ENCODE measurements at places on chromosomes 1 and 21.

GRCh38 chr1:77499466-77499865 lies 183.0 kb downstream of the ZZZ3 start:
- no peak for DNase-seq

GRCh38 chr1:101346419-101346818 lies 109.6 kb downstream of the S1PR1 start:
- DNase-seq, result no peak

- DNase-seq, result no peak
Observed at GRCh38 chr1:205667909-205668643, 12.2 kb downstream of the SLC45A3 start.

- DNase-seq, result no peak
Observed at GRCh38 chr1:199124351-199124750, 485.5 kb downstream of the PTPRC start.

DNA sequence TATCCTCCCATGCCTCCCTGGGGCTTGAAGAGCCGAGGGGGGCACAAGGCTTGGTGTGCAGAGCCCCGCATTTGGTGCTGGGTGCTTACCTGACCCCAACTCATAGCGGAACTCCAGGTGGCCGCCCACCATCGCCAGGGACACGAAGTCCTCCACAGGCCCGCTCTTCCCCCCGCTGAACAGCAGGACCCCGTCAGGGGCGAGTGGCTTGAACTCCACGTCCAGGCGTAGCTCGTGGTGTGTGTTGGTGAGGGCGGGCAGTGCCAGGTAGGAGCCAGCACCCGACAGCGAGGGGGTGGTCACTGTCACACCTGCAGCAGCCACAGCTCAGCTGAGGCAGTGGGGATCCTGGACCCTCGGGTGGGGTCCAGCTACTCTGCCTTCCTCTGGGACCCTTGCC lies 17.2 kb downstream of the LDLRAD2 start:
- no peak for DNase-seq

GRCh38 chr1:156886583-156887281 lies 6.8 kb upstream of the PEAR1 start:
- no peak for DNase-seq

DNA sequence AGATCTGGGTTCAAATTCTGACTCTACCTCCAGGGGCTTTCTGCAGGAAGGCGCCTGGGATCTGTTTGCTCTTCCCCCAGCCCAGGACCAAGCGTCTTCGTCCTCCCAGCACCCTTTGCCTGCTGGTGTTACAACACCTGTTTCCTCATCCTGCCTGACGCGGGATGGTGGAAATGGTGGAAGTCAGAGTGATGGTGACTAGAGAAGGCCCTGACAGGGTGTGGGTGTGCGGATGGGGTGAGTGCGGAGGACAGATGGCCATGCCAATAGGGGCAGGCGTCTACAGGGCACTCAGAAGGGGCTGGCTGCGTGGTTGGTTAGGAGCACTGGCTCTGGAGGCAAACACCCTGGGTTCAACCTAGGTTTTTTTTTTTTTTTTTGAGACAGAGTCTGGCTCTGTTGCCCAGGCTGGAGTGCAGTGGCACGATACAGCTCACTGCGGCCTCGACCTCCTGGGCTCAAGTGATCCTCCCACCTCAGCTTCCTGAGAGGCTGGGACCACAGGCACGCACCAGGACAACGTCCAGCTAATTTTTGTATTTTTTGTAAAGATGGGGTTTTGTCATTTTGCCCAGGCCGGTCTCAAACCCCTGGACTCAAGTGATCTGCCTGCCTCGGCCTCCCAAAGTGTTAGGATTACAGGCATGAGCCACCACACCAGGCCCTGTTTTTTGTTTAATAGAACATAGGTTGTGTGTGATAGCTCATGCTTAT lies 1.5 kb downstream of the THEMIS2 start:
- no peak for DNase-seq

GRCh38 chr1:169132512-169133227 lies 26.2 kb downstream of the ATP1B1 start:
- no peak for DNase-seq

DNA sequence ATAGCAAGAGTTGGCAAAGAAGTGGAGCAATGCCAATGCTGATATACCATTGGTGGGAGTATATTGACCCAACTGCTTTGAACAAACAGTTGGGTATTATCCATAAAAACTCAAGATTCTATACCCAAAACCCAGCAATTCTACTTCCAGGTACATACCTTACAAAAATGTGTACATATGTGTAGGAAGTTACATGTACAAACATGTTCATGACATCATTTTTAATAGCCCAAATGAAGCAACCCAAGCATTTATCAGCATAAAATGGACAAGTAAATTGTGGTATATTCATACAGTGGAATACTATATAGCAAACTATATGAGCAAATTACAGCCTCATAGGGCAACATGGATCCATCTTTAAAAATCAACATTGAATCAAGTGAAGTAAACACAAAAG lies 20.9 kb downstream of the RWDD3 start:
- DNase-seq, result no peak

DNA sequence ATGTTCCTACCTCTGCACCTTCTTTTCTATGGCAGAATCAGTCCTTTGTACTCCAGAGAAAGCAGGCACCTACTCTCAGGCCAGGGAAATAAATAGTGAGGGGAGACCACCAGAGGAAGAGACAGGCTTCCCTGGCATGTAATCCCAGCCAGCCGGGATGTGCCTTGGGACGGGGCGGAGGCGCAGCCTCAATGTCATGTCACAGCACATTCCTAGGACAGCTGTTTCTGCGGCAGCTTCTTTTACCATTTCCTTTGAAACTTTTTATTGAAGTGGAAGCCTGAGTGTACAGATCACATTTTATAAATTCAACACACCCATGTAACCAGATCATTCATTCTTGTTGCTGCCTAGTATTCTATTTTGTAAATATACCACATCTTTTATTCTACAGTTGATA lies 67.9 kb upstream of the ZNF326 start:
- DNase-seq, result no peak

GRCh38 chr1:240074908-240075307 lies 16.8 kb upstream of the FMN2 start:
- no peak for DNase-seq

DNA sequence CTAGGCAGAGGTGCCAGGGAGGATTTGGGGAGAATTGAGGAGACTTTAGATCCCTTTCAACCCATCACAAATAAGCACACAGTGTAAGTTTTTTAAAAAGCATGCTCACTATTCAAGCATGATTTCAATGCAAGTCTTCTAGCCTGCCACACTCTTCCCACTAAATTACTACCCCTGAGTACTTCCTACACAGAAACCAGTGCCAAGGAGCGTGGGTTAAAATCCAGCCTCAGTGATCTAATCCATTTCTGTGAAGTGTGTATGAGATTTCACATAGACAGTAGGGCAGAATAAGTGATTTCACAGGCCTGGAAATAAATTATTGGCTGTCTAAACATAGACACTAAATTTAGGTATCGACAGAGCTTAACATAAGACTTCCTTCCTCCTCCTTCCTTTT lies 142.9 kb upstream of the ATP1B1 start:
- no peak for DNase-seq

DNA sequence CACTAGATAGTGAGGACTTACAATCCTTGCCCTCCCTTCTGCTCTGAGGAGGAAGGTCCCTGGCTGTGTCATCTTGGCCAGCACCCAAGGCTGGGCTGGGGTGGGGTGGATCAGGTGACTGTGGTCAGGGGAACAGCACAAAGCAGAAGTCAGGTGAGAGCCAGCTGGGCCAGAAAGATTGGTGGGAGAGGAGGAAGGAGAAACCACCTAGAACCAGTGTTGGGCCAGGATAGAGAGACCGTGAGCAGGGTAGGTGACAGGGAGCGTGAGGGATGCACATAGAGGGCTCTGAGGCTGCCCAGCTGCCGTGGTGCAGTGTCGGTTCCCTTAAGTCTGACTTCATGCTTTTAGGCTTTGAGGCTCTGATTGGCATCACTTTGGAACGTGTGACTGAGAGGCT lies 22.7 kb downstream of the NCF2 start:
- DNase-seq, result no peak

- no peak for DNase-seq
Observed at GRCh38 chr1:236429715-236430274, 35.7 kb downstream of the EDARADD start.

GRCh38 chr1:117644696-117645311 lies 39.0 kb downstream of the TENT5C start:
- DNase-seq, result no peak

GRCh38 chr1:212034516-212035122 lies 738 bp downstream of the INTS7 start:
- DNase-seq, result no peak

- DNase-seq, result no peak
Observed at GRCh38 chr1:159352436-159352835, 50.3 kb downstream of the FCER1A start.

- DNase-seq, result no peak
Observed at GRCh38 chr21:15224346-15225086, 159.7 kb upstream of the NRIP1 start.

GRCh38 chr1:2282556-2283270 lies 54.6 kb downstream of the SKI start:
- DNase-seq, result no peak
